ENCODE measurements at places on chromosomes 4 and X. TPM values are rescaled to one million over a fixed set of nuclear protein-coding genes. Genes with fewer than 3 reads are reported as not detected.

GRCh38 chr4:72118017-72118416 lies 86.2 kb downstream of the NPFFR2 start:
- no peak overlapping the region for H3K27ac ChIP-seq
- H3K36me3 ChIP-seq: no peaks in the 10 kb centered on the region
- no peaks in the 10 kb centered on the region for H3K4me1 ChIP-seq
- H3K4me3 ChIP-seq: no peak overlapping the region

GRCh38 chr4:171718069-171718468 lies 95.1 kb upstream of the GALNTL6 start:
- no peaks in the 10 kb centered on the region for H3K4me1 ChIP-seq
- no peaks in the 10 kb centered on the region for H3K27me3 ChIP-seq
- DNase-seq: no peak
- H3K4me3 ChIP-seq: no peak overlapping the region
- no peak overlapping the region for H3K27ac ChIP-seq

GRCh38 chr4:26183017-26183416 lies 137.8 kb upstream of the RBPJ start:
- H3K27me3 ChIP-seq: no peaks in the 10 kb centered on the region
- DNase-seq: no peak
- H3K27ac ChIP-seq: no peak overlapping the region
- no peak overlapping the region for H3K4me3 ChIP-seq
- no peaks in the 10 kb centered on the region for H3K4me1 ChIP-seq
- H3K36me3 ChIP-seq: no peaks in the 10 kb centered on the region

DNA sequence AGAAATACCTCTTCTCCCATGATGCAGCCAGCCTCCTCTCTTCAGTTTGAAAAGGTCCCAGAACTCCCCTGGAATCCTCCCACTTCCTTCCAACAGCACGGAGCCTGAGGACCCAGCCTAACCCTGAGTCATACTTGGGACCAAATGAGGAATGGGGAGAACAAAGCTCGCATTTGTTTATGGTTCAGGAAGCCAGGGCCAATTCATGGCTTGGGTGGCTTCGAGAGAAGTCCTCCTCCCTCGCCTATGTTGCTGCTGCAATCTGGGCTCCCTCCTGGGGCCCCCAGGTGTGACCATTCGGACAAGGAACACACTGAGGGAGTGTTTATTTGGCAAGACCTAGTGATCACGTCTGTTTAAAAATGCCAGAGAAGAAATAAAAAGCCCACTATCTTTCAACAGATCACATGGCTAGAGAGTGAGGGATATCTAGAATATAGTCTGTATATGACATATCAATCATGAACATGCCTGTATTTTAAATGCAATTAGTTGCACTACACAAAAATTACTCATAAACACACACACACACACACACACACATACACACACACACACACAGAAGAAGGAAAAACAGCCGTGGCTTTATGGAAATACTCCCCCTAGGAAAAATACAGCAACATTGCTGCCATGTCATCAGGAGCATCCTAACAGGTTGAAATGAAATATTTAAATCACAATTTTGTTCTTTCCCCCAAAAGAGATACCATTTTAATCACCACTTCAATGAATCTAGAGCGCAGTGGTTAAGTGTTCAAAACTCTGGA lies 155.7 kb upstream of the MAP3K15 start:
- peak overlapping the region; percentile 40 for H3K27ac ChIP-seq
- H3K4me1 ChIP-seq: peaks cover 5% of the 10 kb centered on the region
- no peak overlapping the region for H3K4me3 ChIP-seq

GRCh38 chr4:139809757-139810140 lies 144.1 kb downstream of the MGST2 start:
- no peak overlapping the region for H3K4me3 ChIP-seq
- DNase-seq: no peak
- peaks cover 13% of the 10 kb centered on the region for H3K4me1 ChIP-seq
- no peaks in the 10 kb centered on the region for H3K36me3 ChIP-seq
- H3K27ac ChIP-seq: no peak overlapping the region
- no peaks in the 10 kb centered on the region for H3K27me3 ChIP-seq

GRCh38 chrX:136198678-136199243 lies 51.4 kb downstream of the FHL1 start:
- H3K36me3 ChIP-seq: no peaks in the 10 kb centered on the region
- peaks cover 7% of the 10 kb centered on the region for H3K27me3 ChIP-seq
- peak overlapping the region; percentile 93 for H3K27ac ChIP-seq
- H3K4me1 ChIP-seq: no peaks in the 10 kb centered on the region
- DNase-seq: no peak

DNA sequence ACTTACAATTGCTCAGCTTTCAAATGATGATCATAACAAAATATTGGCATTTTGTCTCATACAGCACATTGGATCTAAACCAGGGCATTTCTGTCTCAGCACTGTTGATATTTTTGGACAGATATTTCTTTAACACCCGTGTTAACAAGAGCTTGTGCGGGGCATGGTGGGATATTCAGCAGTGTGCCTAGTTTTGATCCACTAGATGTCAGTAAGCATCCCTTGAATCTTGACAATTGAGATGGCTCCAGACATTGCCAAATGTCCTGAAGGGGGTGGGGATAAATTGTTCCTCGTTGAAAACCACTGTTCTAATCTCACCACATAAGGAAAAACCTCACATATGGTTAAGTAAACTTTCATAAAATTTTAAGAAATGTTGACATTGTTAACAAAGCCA lies 806.3 kb downstream of the STIM2 start:
- peak; percentile 25 for DNase-seq
- H3K27me3 ChIP-seq: no peaks in the 10 kb centered on the region
- H3K4me1 ChIP-seq: no peaks in the 10 kb centered on the region
- H3K36me3 ChIP-seq: no peaks in the 10 kb centered on the region
- no peak overlapping the region for H3K4me3 ChIP-seq

- no peak for DNase-seq
- H3K27me3 ChIP-seq: peaks cover 3% of the 10 kb centered on the region
- no peaks in the 10 kb centered on the region for H3K36me3 ChIP-seq
- H3K4me1 ChIP-seq: no peaks in the 10 kb centered on the region
- H3K27ac ChIP-seq: no peak overlapping the region
Observed at GRCh38 chr4:657338-657833, 16.7 kb downstream of the ATP5ME start.

DNA sequence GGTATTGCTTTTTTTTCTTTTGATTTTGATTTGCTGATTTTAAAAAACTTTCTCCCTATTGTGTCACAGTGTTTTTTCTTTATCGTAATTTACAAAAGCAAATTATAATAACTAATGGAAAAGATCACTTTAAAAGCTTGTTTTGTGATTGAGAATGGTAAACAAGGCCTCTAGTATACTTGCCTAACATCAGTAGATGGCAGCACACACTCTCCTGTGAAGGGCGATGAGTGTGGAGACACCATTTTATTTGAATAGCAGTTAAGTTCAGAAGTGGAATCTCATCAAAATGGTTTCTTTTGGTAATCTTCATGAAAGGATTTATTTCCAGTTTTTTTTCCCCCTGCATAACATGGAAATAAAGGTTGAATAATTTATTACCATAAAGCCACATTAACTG lies 72.3 kb downstream of the PAK3 start:
- no peak overlapping the region for H3K27ac ChIP-seq
- no peaks in the 10 kb centered on the region for H3K36me3 ChIP-seq
- H3K4me3 ChIP-seq: no peak overlapping the region
- peaks cover 18% of the 10 kb centered on the region for H3K27me3 ChIP-seq

DNA sequence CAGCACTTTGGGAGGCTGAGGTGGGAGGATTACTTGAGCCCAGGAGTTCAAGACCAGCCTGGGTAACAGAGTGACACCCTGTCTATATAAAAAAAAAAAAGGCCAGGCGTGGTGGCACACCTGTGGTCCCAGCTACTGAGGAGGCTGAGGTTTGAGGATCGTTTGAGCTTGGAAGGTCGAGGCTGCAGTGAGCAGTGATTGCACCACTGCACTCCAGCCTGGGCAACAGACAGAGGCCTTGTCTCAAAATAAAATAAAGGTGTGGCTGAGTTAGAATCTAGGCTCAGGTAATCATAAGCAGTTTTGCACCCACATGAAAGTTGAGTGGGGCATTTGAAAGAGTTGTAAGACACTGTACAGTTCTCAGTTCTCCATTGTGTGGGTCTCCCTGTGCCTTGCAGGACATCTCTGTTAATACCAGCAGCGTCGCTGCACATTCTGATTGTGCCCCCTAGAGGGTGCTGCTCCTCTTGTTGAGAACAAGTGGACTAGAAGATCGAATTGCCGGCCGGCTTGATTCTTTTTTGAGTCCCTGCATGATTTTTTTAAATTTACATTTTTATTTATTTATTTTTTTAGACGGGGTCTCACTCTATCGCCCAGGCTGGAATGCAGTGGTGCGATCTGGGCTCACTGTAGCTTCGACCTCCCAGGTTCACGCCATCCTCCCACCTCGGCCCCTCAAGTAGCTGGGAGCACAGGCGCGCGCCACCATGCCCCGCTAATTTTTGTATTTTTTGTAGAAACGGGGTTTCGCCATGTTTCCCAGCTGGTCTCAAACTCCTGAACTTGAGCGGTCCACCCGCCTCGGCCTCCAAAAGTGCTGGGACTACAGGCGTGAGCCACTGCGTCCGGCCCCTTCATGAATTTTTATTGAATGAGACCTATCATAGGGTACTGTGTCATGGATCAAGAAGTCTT lies 73.6 kb upstream of the RBMX start:
- H3K36me3 ChIP-seq: no peaks in the 10 kb centered on the region
- no peaks in the 10 kb centered on the region for H3K4me1 ChIP-seq
- H3K4me3 ChIP-seq: no peak overlapping the region
- H3K27me3 ChIP-seq: no peaks in the 10 kb centered on the region
- no peak overlapping the region for H3K27ac ChIP-seq

DNA sequence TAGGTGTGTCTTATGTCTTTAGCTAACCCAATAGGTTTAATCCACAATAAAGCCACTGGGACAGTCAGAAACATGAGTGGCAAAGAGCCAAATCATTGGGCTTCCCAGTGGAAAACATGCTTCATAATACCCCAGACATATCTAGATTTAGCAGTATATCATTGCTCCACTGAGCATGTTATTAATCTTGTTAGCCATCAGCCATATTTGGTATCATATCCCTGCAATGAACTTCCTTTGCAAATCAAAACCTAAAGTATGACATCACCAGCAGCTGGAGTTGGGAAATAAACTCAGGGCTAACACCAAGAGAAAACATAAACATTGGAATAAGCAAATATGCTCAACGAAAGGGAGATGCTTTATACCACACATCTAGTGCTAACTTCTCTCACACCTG lies 280.8 kb upstream of the NOCT start:
- H3K27me3 ChIP-seq: no peaks in the 10 kb centered on the region
- no peaks in the 10 kb centered on the region for H3K36me3 ChIP-seq
- H3K4me3 ChIP-seq: no peak overlapping the region
- no peak overlapping the region for H3K27ac ChIP-seq
- no peaks in the 10 kb centered on the region for H3K4me1 ChIP-seq

- H3K4me1 ChIP-seq: no peaks in the 10 kb centered on the region
- H3K36me3 ChIP-seq: no peaks in the 10 kb centered on the region
- H3K27ac ChIP-seq: no peak overlapping the region
- no peak overlapping the region for H3K4me3 ChIP-seq
Observed at GRCh38 chr4:29571322-29571721, 1148.8 kb upstream of the PCDH7 start.

DNA sequence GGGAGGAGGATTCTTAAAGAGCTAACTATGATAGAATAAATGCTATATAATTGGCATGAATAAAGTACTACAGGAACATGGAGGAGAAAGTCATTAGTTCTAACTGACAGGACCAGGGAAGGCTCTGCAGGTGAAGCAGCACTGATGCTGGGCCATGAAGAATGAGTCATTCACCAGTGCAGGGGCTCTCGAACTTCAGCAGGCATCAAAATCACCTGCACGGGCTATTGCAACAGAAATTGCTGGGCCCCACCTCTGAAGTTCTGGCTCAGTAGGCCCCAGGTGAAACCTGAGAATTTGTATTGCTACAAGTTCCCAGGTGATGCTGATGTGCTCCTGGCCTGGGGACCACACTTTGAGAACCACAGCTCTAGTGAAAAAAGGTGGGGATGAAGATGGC lies 33.7 kb downstream of the TMEM150C start:
- no peak overlapping the region for H3K27ac ChIP-seq
- no peak for DNase-seq
- no peaks in the 10 kb centered on the region for H3K27me3 ChIP-seq

DNA sequence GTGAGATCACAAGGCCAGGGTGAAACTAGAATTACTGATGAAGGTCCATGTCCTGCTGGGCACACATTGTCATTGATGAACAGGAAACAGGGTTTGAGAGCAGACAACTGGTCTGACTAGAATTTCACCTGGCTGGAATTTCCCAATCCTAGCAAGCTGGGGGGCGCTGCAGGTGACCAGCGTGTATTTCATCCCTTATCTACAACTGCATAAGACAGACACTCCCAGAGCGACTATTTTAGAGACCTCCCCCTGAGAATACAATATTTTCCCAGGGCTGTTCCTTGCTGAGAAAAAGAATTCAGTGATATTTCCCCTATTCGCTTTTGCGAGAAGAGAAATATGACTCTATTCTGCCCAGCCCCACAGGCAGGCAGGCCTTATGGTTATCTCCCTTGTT lies 432.6 kb upstream of the GALNT7 start:
- no peaks in the 10 kb centered on the region for H3K4me1 ChIP-seq
- no peak overlapping the region for H3K4me3 ChIP-seq
- H3K36me3 ChIP-seq: no peaks in the 10 kb centered on the region
- H3K27ac ChIP-seq: no peak overlapping the region
- no peaks in the 10 kb centered on the region for H3K27me3 ChIP-seq

GRCh38 chr4:13797061-13797460 lies 169.5 kb upstream of the BOD1L1 start:
- H3K27me3 ChIP-seq: no peaks in the 10 kb centered on the region
- H3K36me3 ChIP-seq: no peaks in the 10 kb centered on the region
- no peaks in the 10 kb centered on the region for H3K4me1 ChIP-seq
- H3K27ac ChIP-seq: no peak overlapping the region
- DNase-seq: no peak

GRCh38 chrX:2492531-2493218 lies 8.1 kb downstream of the DHRSX start:
- peaks cover 18% of the 10 kb centered on the region for H3K36me3 ChIP-seq
- no peak overlapping the region for H3K4me3 ChIP-seq
- H3K4me1 ChIP-seq: peaks cover 6% of the 10 kb centered on the region
- H3K27me3 ChIP-seq: no peaks in the 10 kb centered on the region
- H3K27ac ChIP-seq: no peak overlapping the region
- DNase-seq: no peak

DNA sequence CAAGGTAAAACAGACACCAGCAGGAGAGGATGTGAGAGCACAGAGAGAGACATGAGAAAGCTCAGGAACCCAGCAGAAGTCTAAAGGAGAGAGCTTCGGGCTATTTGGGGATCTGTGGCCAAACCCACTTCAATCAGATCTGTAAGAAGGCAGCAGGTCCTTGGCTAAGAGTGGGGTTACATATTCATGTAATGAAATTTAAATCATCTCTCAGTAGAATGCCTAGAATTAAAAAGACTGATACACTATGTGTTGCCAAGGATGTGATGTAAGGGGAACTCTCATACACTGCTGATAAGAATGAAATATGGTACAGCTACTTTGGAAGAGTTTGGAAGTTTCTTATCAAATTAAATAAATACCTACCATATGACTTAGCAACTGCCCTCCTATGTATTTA lies 35.8 kb downstream of the PDE5A start:
- no peak overlapping the region for H3K4me3 ChIP-seq
- H3K27ac ChIP-seq: no peak overlapping the region
- H3K36me3 ChIP-seq: no peaks in the 10 kb centered on the region
- H3K4me1 ChIP-seq: peaks cover 11% of the 10 kb centered on the region
- DNase-seq: peak; percentile 58

Gene SAGE1
- not detected for total RNA-seq

Gene SPANXN4
- not detected for total RNA-seq

Gene PFKFB1
- 0.17 TPM for total RNA-seq

Gene RBMXL3
- total RNA-seq: not detected

Gene COL25A1
- 3.5 TPM for total RNA-seq

Gene SPANXC
- total RNA-seq: not detected

Gene APOOL
- 21.6 TPM for total RNA-seq

Gene CT45A10
- not detected for total RNA-seq
